ENCODE measurements at places on chromosomes 3 and 15. TPM values are rescaled to one million over a fixed set of nuclear protein-coding genes. Genes with fewer than 3 reads are reported as not detected.

RTP1 gene
- total RNA-seq: 0.27 TPM

SHF gene
- total RNA-seq: 82.7 TPM

GNAT1 gene
- total RNA-seq: not detected

PLSCR2 gene
- total RNA-seq: not detected

FAN1 gene
- total RNA-seq: 31.4 TPM

MAP6D1 gene
- 5.3 TPM for total RNA-seq

ETV5 gene
- 44.8 TPM for total RNA-seq

LRRC34 gene
- 21.1 TPM for total RNA-seq

TM4SF18 gene
- total RNA-seq: 8.3 TPM

PEX11A gene
- 7.8 TPM for total RNA-seq

PIERCE2 gene
- total RNA-seq: 2.5 TPM

CPN2 gene
- total RNA-seq: not detected

LRRFIP2 gene
- 77.3 TPM for total RNA-seq

PLOD2 gene
- 26.2 TPM for total RNA-seq

BUB1B gene
- total RNA-seq: 23.2 TPM

SEC62 gene
- total RNA-seq: 66.9 TPM

MASP1 gene
- 50.4 TPM for total RNA-seq

NR1D2 gene
- total RNA-seq: 24.0 TPM

CKMT1B gene
- 10.3 TPM for total RNA-seq

GRM7 gene
- total RNA-seq: 52.4 TPM

CMC1 gene
- 15.1 TPM for total RNA-seq

RBP2 gene
- not detected for total RNA-seq

INKA1 gene
- 3.7 TPM for total RNA-seq

ISLR gene
- 41.0 TPM for total RNA-seq

GOLGA6D gene
- not detected for total RNA-seq

FGF12 gene
- 39.9 TPM for total RNA-seq

CYP1A2 gene
- not detected for total RNA-seq

SPINT1 gene
- 7.7 TPM for total RNA-seq

WDR93 gene
- 0.91 TPM for total RNA-seq

PDCD7 gene
- 23.5 TPM for total RNA-seq

SEMA6D gene
- 102 TPM for total RNA-seq

SPINK8 gene
- not detected for total RNA-seq

ARHGAP31 gene
- 11.9 TPM for total RNA-seq

BOC gene
- total RNA-seq: 88.6 TPM

TMCO5A gene
- total RNA-seq: not detected

XYLB gene
- total RNA-seq: 12.0 TPM

TYRO3 gene
- total RNA-seq: 13.1 TPM

ALCAM gene
- 68.6 TPM for total RNA-seq

CPNE9 gene
- total RNA-seq: 4.4 TPM

MRPL3 gene
- 86.5 TPM for total RNA-seq

ST6GAL1 gene
- 32.5 TPM for total RNA-seq

MME gene
- 1.8 TPM for total RNA-seq

ISL2 gene
- not detected for total RNA-seq

FSTL1 gene
- 66.6 TPM for total RNA-seq

GXYLT2 gene
- 7.4 TPM for total RNA-seq

CCDC80 gene
- total RNA-seq: 12.8 TPM

DNAH1 gene
- total RNA-seq: 5.0 TPM

PLA2G4F gene
- not detected for total RNA-seq

ADAMTS7 gene
- 25.9 TPM for total RNA-seq

GOLGA8G gene
- 0.09 TPM for total RNA-seq

EPHB1 gene
- 25.0 TPM for total RNA-seq

POTEB gene
- total RNA-seq: not detected

AMIGO3 gene
- total RNA-seq: 0.91 TPM

GALNT15 gene
- total RNA-seq: 27.5 TPM

FBXW12 gene
- total RNA-seq: 1.2 TPM

SELENOS gene
- total RNA-seq: 28.8 TPM

ITIH1 gene
- total RNA-seq: 0.18 TPM

Data from cerebellum (tissue), 4 donors.